ENCODE measurements at places on chromosomes 16 and 17. TPM values are rescaled to one million over a fixed set of nuclear protein-coding genes. Genes with fewer than 3 reads are reported as not detected.

DNA sequence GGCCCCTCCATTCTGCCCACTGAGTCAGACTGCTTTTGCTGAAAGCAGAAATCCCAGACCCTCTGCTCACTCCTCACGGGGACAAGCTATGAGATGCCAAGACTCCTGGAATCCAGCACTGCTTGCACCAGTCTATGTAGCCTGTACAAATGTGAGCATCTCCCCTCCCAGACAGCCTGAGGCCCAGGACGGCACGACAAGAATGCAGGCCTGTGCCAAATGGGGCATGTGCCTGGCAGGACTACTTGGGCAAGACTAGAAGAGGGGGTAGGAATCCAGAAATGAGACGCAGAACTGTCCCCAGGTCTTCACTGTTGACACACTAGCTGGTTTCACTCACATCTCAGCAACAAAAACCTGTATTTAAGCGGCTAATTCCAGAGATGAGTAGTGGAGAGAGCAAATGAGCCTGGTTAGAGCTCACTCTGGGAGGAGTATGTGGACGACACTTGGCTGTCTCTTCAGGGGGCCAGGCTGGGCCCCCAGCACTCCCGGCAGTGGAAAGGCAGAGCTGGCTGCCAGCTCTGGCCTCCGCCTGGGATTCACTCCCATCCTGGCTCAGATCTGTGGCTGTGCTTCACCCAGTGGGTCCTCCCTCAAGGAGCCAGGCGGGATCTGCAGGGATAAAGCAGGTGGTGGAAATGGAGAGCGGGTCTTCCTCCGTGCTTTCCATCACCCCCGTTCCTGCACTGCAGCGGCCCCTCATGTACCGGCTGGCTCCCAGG is 2.9 kb upstream of the MYO1C start:
- DNase-seq = no peak

DNA sequence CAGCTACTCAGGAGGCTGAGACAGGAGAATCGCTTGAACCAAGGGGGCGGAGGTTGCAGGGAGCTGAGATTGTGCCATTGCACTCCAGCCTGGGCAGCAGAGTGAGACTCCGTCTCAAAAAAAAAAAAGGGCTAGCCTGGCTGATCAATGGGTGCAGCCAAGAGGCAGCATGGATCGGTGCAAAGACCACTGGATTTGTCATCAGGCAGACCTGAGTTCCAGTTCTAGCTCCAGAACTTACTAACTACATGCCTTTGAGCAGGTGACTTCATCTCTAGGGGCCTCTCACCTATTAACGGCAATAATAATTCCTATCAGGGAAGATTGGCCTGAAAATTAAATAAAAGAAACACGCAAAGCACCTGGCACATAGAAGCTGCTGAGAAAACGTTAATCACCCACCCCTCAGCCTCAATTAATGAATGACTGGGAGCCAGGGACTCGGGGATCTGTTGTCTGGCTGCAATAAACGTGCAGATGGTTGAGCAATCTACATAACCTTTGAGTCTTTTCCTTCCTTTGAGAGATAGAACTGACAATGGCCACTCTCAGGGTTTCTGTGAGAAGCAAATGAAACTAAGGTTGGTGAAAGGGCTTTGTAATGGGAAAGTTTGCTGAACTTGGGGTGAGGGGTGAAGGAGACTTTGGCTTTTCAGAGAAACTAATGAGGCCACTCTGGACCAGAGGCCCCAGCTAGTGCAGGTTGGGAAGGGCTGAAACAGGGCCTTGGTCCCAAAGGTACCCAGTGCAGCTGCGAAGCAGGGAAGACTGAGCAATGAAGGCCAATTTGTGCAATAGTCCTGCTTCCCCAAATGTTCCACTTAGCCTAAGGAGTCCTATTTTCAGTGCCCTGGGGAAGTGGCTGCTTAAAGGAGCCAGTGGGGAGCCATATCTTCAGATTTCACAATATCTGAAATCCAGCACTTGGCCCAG is 7.6 kb downstream of the SEZ6L2 start:
- DNase-seq = no peak

DNA sequence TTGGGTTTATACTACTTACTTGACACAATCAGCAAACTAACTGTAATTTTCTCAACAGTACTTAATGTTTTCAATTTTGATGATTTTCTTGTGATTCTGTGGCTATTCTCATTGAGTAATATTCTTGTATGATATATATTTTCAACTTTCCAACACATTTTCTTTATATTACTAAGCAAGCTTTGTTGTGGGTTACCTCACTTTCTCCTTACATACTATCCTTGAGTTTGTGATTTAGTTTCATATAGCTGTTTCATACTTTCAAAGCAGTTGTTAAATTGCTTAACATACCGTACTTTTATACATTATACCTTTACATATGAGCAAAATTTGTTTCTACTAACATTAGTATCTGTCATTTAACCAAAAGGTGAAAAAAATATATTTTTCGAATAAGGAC is 197.1 kb downstream of the BCAS3 start:
- no peak for DNase-seq

- no peak for DNase-seq
Measured at GRCh38 chr17:64496348-64496785, 487 bp downstream of the POLG2 start.

Gene CCDC78
- total RNA-seq = 18.2 TPM

Gene CNTNAP4
- total RNA-seq = not detected

Gene GSG1L
- total RNA-seq = 0.08 TPM

Gene ERN1
- total RNA-seq = 12.1 TPM

Gene P3H4
- 58.9 TPM for total RNA-seq

Gene BRIP1
- 9.4 TPM for total RNA-seq

Gene SDK2
- total RNA-seq = 0.41 TPM

Gene ZFP3
- total RNA-seq = not detected

Gene CLEC16A
- total RNA-seq = 21.0 TPM
